ENCODE measurements at places on chromosomes 4 and X.

DNA sequence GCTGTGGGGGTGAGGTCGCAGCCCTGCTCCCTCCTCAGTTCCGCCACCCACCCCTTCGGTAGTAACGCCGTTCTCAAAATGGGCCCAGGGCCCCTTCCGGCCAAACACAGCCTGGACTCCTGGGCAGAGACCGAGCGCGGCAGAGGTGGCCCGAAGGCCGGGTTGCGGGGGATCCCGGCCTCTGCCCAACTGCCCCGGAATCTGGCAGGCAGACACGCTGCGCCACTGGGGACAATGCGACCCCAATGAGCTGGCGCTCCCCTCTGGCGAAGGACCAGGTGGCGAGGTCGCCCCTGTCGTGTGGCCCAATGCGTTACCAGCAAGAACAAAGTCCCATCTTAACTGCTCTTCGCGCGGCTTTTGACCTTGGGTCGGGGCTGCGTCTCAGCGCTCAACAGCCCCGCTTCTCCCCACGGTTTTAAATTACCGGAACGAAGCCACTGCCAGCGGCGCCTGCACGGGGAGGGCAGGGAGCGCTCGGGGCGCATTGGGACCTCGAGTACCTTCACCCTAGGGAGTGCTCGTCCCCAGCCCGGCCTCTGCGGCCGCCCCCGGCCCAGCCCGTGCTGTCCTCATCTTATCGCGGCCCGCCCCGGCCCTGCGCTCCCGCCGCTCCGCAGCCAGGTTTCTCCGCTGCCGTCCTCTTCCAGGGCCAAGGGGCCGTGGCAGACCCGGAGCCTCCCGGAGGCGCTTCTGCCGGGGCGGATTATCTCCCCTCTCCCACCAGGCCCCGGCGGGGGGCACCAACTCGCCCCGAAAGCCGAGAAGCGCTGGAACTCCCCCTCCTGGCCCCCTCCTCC, 22.2 kb upstream of the HMX1 start:
- no peak for DNase-seq

GRCh38 chrX:108310506-108310905, 127.7 kb downstream of the COL4A6 start:
- DNase-seq = no peak

GRCh38 chr4:105630670-105631655, 77.5 kb downstream of the INTS12 start:
- DNase-seq = no peak

DNA sequence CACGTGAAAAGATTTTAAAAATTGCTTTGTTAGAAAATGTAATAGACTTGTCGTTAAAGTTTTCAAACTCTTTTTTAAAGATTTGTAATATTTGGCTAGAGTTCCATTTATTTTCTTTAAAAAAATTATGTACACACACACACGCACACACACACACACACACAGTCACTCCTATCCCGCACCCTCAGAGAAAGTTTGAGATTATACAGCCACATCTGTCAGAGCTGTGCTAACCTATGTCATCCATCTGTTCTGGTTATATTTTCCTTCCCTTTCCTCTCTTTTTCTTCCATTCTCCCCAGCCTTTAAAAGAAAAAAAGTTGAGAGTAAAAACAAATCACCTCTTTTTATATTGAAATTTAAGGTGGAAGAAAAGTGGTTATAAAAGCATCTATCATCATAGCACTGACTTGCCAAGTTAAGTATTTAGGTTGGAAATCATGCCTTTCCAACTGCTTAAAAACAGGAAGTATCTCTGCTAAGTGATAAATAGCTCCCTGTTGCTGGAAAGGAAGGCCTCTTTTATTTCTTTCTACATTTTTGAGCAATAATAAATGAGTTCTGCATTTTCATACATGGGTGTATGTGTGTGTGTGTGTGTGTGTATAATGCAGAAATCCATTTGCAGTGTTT, 163.3 kb upstream of the SPRY1 start:
- DNase-seq = no peak

Measured in CD8-positive, alpha-beta T cell (primary cell).